ENCODE measurements at places on chromosomes 13 and 19.

- DNase-seq = no peak
Observed at GRCh38 chr19:50713556-50714236, 5.9 kb downstream of the SHANK1 start.

- no peak for DNase-seq
Observed at GRCh38 chr13:113014752-113015745, 46.0 kb downstream of the MCF2L start.

- no peak for DNase-seq
Observed at GRCh38 chr19:50024719-50025021, 502 bp downstream of the VRK3 start.

DNA sequence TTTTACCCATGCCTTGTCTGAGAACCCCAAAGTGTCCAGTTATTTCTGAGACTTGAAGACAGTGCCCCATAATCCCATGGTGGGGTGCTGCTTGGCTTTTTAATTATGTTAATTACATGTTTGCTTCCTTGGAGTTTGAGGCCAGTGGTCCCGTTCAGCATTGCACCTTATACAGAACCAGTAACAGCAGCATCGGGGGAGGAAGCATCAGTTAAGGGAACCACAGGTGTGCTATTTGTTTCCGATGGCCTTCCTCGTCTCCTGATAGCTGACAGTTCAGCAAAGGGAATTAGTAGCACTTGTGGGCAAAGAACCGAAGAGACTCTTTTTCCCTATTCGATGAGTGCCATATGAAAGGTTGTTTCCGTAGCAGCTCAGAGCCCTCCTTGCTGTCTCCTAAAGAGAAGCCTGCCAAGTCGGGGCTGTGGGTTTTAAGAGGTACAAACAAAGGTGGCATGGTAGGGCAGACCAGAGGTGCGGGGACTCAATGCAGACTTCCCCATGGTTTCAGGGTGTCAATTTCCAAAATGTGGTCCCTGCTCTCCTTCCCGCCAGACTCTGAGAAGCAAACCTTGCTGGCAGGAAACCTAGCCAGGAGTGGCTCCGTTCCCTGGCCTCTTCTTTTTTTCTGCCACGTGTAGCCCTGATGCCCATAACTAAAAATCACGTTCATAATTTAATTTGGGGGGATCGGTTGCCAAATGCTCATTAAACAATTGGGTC is 225.2 kb upstream of the TSHZ3 start:
- no peak for DNase-seq

- DNase-seq = no peak
Observed at GRCh38 chr13:29948244-29948643, 97.8 kb upstream of the UBL3 start.

DNA sequence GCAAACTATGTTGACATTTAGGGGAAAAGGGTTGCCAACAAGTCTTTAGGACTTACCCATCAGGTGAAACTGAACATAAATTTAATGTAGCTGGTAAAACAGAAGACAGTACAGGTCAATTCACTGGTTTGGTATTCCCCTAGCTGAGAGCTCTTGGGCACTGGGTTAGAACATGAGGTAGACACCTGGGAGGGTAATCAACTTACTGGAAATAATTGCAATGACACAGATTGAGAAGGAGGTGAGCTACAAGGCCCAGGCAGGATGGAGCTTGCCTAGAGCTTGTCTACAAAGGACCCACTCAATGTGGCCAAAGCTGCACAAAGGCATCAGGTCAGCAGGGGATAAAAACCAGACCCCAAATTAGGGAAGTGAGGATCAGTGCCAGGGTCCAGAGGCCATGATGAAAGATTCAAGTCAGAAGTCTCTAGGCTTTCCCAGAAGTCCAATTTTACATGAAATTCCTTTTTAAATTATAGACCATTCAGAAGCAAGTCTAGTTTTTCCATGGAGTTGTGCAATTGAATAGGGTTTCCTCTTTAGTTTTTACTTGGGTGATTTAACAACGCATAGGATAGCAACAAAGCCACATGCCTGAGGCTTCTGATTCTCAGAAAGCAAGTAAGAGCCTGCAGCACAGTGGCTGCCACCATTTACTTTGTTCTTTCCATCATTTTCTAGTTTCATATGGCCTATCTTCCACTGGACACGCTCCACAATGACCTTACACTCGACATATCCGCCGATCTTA is 194.0 kb downstream of the NDFIP2 start:
- DNase-seq = no peak

GRCh38 chr13:106621833-106622232 is 53.9 kb upstream of the ARGLU1 start:
- DNase-seq = no peak

GRCh38 chr13:77714119-77714755 is 16.8 kb downstream of the SLAIN1 start:
- DNase-seq = no peak

DNA sequence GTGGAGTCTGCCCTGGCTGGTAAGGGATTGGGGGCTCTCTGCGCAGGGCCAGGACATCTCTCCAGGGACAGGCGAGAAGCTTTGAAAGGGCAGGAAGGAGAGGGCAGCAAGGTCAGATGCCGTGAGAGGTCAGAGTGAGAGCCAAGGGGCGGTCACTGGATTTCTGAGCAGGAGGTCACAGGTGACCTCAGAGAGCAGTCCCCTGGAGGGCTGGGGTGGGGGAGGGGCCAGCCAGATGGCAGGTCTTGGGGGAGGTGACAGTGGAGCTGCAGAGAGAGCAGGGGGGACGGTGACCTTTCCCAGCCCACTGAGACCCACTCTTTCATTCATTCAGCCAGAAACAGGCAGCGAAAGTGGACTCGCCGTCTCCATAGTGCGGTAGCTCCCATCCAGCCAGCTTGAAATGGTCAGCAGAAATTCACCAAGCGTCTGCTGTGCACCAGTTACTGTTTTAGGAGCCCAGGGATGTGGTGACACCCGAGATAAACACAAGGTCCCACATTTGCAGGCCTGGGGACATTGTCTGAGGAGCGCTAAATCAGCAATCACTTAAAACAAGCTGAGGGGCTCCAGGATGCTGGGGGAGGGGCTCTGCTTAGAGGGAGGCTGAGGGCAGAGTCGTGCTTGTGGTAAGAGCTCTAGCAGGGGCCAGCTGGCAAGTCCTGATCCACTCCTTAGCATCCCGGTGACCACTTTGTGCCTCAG is 10.2 kb downstream of the CARM1 start:
- no peak for DNase-seq

DNA sequence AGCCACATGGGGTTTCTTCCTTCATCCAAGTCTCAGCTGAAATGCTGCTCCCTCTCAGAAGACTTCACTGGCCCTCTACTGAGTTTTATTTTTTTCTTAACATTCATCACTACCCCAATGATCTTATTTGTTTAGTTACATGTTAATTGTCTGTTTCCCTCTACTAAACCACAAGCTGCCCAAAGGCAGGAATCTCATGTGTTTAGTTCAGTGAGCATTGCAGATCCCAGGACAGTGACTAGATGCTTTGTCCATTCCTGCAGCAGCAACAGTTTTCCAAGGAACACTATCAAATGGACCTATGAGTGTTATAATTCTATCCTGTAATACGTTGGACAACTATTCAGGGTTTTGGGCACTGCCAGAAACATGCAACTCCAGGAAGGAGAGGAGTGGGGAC is 93.1 kb downstream of the RNASEH2B start:
- no peak for DNase-seq

DNA sequence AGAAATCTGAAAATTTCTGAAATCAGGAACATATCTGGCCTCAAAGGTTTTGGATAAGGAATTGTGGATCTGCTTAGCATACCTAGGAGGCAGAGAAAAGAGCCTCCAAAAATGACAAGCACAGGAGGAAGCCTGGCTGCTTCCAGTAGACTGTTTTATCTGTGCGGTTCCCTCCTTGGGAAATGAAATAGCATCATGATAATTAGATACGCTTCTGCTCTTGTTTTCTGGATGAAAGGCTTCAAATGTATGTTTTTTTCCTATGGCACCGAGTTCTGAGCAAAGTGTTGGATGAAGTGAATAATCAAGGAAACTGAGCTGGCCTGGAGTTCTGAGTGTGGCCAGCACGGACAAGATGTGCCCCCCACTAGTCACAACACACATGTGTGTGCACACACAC is 19.8 kb upstream of the GPR12 start:
- no peak for DNase-seq

- no peak for DNase-seq
Observed at GRCh38 chr19:33671211-33671610, 49.5 kb downstream of the CHST8 start.

GRCh38 chr19:3733549-3734309 is 25.5 kb downstream of the TJP3 start:
- no peak for DNase-seq

- DNase-seq = no peak
Observed at GRCh38 chr19:17977021-17977420, 10.1 kb downstream of the KCNN1 start.

DNA sequence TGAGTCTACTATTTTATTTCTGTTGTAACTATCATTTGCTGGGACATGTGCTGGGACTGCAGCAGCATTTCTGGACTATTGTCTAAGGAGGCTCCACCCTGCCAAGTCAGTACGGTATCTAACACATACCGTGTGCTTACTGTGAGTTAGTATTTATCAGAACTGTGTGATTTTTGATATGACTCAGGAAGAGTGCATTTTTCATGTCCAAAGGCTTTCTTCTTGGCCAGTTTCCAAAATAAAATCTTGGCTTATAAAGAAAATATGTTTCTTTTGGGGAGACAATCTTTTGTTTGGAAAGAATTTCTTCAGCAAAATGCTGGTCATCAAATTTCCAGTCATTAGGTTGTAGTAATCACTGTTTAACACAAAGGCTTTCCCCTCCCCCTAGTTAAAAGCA is 11.6 kb downstream of the PARP4 start:
- DNase-seq = no peak

- no peak for DNase-seq
Observed at GRCh38 chr13:29903996-29904395, 53.6 kb upstream of the UBL3 start.

DNA sequence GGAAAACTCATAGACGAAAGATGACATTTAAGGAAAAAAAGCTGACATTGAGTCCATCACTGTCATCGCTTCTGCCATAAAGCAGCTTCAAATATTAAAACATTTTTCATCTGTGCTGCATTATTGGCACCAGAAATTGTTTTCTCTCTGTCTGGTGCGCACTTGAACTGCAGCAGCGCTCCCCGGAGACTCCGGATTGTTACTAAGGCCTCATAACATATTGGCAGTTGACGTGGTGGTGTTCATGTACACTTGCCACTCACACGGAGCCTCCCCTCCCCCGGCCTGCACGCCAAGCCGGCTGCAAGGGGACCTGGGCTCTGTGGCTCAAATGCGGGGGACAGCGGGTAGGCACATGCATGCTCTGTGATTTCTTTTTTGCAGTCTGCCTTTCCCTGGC is 203.2 kb downstream of the TSHZ3 start:
- no peak for DNase-seq

DNA sequence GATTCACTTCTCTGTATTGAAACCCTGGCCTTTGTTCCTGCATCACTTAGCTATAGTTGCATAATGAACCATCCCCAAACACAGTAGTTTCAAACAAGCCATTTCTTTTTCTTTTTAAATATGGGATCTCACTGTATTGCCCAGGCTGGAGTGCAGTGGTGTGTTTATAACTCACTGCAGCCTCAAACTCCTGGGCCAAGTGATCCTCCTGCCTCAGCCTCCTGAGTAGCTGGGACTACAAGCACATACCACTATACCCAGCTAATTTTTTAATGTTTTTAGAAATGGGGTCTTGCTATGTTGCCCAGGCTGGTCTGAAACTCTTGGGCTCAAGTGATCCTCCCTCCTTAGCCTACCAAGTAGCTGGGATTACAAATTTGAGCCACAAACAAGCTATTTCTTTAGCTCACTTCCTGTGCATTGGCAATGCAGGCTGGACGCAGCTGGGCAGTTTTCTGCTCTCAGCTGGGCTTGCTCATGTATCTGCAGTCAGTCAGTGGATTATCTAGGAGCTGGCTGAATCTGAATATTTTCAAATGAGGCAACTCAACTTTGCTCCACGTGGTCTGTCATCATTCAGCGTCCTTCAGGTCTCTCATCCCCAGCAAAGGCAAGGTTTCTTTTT is 49.5 kb upstream of the SIN3B start:
- DNase-seq = no peak

DNA sequence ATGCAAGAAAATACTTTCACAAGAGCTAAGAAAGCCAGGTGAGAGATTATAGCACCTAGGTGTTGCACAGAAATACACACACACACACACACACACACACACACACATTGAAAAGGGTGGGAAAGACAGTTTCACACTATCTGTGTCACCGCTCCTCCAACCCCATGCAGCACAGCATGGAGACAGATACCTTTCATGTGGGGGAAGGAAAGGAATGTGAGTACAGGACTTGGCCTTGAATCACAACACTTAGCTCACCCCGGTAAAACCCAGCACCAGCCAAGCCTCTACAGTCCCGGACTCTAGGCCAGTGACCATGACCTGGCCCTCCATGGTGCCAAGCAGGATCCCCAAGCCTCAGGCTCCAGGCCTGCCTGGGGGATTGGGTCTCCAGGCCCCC is 462.0 kb upstream of the SPRY2 start:
- no peak for DNase-seq

- no peak for DNase-seq
Observed at GRCh38 chr13:36903925-36904595, 16.0 kb downstream of the SMAD9 start.

- DNase-seq = no peak
Observed at GRCh38 chr19:16366056-16366432, 41.4 kb downstream of the KLF2 start.

DNA sequence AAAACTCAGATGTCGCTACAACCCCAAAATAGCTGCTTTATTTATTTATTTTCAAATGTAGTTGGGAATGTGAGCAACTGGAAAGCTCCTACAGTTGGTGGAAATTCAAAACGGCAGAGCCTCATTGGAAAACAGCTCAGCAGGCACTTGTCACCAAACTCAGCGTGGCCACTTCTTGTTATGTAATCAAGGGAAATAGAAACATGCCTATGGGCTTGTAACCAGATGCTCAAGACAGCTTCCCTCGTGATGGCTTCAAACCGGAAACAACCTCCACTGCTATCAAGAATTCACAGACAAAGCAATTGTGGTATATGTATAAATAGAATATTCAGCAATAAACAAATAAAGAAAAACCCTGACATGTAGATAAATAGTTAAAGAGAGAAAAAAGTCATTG is 627.8 kb upstream of the SLC10A2 start:
- DNase-seq = no peak

- DNase-seq = no peak
Observed at GRCh38 chr19:13997631-13997962, 8.5 kb downstream of the RFX1 start.

Measured in activated naive CD4-positive, alpha-beta T cell (primary cell).